ENCODE measurements at places on chromosomes 2 and 18.

GRCh38 chr2:99802734-99803133 is 312.9 kb upstream of the REV1 start:
- H3K4me1 ChIP-seq, result no peaks in the 10 kb centered on the region
- H3K4me3 ChIP-seq, result no peak overlapping the region
- no peaks in the 10 kb centered on the region for H3K36me3 ChIP-seq
- no peak for DNase-seq

DNA sequence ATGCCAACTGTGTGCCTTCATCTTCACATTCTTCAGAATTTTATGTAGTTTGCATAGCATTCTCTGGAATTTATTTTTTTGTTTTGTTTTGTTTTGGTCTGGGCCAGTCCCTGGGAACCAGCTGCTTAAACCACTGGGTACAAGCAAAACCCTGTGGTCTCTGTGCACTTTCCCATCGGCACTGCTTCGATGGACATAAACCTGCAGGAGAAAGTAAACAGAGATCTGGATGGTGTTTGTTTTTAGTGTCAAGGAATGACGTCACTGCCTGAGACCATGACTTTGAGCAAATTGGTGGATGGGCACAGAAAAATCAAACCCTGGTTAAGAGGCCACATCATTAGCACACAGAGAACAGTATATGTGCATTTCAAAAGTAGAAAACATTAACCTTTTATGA is 64.7 kb upstream of the RASGRP3 start:
- no peak overlapping the region for H3K4me3 ChIP-seq
- H3K36me3 ChIP-seq, result no peaks in the 10 kb centered on the region
- H3K27me3 ChIP-seq, result no peaks in the 10 kb centered on the region
- H3K4me1 ChIP-seq, result no peaks in the 10 kb centered on the region
- no peak overlapping the region for H3K27ac ChIP-seq

- no peak overlapping the region for H3K4me3 ChIP-seq
- no peak overlapping the region for H3K27ac ChIP-seq
- DNase-seq, result no peak
- peaks cover 14% of the 10 kb centered on the region for H3K4me1 ChIP-seq
- H3K27me3 ChIP-seq, result no peaks in the 10 kb centered on the region
Observed at GRCh38 chr2:37711831-37712230, 40.4 kb upstream of the CDC42EP3 start.

GRCh38 chr18:59967878-59968277 is 68.1 kb downstream of the PMAIP1 start:
- no peak overlapping the region for H3K4me3 ChIP-seq
- H3K36me3 ChIP-seq, result no peaks in the 10 kb centered on the region

GRCh38 chr18:37465958-37466357 is 99.6 kb downstream of the CELF4 start:
- H3K4me3 ChIP-seq, result no peak overlapping the region
- no peak for DNase-seq
- no peaks in the 10 kb centered on the region for H3K36me3 ChIP-seq
- no peak overlapping the region for H3K27ac ChIP-seq
- no peaks in the 10 kb centered on the region for H3K27me3 ChIP-seq

Data from naive thymus-derived CD4-positive, alpha-beta T cell (primary cell).